ENCODE measurements at places on chromosomes 1 and 21.

- DNase-seq, result no peak
Measured at GRCh38 chr1:184643661-184644060, 111.0 kb downstream of the EDEM3 start.

DNA sequence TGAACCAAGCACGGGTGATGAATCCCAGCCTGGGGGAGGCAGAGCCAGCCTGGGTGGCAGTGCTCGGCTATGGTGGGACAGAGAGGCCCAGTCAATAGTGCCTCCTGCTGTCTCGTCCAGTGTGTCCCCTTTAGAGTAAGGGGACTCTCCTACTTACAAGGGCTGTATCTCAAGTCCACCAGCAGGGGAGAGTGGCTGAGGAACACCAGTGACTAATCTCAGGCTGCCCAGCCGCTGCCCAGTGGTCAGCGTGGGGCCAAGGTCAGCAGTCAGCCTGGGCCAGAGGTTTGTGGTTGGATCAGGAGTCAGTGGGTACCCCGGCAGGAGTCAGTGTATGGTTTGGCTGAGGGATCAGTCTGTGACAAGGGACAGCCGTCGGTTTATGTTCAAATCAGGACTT, 109.2 kb upstream of the RUNX3 start:
- no peak for DNase-seq

GRCh38 chr1:86062453-86062852, 94.1 kb downstream of the COL24A1 start:
- DNase-seq, result no peak

DNA sequence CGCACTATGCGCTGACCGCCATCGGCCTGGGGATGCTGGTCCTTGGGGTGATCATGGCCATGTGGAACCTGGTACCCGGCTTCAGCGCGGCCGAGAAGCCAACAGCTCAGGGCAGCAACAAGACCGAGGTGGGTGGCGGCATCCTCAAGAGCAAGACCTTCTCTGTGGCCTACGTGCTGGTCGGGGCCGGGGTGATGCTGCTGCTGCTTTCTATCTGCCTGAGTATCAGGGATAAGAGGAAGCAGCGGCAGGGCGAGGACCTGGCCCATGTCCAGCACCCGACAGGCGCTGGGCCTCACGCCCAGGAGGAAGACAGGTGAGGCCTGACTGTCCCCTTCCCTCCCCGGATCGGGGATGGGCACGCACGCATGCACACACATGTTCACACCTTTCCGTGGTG, 31.9 kb upstream of the FHAD1 start:
- DNase-seq, result no peak

DNA sequence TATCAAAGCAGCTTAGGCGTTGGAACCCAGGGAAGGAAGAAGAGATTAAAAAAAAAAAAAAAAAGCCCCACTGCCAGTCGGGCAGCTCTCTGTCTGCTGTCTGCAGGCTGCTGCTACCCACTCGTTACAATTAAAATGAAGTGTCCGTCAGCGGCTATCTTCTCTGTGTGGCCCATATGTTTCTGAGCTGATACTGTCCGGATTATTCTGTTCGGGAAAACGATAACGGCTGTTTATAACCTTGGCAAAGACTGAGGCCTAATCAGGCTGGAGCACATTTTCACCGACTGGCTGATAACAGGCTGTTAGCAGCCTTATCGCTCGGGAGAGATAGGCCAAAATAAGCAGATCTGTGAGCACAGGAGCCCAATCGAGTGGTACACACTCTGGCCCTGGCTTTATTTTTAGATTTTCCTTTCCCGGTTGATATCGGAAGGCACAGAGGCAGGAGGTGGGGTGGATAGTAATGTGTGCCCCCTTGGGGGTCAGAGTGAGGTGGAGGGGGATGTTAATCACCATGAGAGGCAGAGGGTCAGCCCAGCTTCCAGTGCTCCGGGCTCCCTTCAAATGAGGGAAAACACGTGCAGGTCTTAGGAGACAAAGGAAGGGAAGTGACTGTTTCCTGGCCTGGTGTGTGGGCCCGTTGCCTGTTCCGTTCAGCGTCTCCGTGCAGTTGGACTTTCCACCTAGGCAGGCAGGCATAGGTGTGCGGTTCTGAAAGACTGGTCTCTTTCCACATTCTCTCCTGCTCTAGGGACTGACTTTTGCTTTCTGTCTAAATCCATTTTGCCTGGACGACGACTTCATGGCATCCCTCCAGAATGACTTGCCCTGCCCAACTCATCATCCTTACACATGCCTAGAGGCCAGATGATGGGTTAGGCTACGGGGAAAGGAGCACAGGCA, 153.4 kb downstream of the PBX1 start:
- DNase-seq, result no peak

DNA sequence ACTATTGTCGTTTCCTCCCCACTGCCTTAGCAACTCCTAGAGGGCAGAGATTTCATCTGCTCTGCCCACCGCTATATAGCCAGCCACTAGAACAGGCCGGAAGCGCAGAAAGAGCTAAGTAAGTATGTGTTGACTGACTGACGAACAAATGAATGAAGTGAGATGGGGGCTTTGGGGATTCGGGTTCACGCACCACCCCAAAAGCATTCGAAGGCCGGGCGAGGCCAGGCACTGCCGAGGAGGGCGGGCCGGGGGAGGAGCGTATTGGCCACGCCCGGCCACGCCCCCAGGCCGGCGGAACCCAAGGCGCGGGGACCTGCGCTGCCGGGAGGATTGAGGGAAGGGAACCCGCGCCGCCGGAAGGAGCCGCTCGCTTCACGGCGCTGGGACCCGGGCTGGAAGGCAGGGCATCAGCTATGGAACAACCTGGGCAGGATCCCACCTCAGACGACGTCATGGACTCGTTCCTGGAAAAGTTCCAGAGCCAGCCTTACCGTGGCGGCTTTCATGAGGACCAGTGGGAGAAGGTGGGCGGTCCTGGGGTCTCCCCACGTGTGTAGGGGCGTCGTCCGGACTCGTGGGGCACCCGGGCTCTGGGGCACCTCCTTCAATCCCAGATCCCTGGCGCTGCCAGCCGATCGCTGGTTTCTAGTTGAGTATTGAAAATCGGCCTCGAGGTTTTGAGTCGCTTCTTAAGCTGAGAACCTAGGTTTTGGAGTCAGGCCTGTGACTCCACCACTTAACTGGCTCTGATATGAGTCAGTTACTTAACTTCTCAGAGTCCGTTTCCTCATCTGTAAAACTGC, at the start of gene TTC4:
TSS of gene TTC4 (plus strand) at position 369 of the 806 bp plus-strand sequence. CDS start at position 417, 48 bp downstream.
- DNase-seq, result peak; percentile 66

- DNase-seq, result no peak
Measured at GRCh38 chr1:110581682-110582145, 24.4 kb downstream of the KCNA2 start.

DNA sequence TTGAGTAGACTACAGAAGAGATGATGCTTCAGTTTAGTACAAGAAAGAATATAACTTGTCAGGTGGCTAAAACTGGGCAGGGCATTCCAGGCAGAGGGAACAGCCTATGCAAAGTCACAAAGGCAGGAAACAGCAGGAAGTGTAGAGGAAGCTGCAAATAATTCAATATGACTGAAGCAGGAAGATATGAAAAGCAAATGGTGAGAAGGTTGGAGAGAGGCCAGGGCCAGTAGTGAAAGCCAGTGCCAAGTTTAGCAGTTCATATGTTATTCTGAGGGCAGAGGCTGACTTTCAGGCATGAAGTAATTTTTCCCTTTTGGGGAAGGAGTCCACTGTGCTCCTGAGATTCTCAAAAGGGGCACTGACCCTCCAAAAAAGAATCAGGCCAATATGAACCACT, 8.0 kb upstream of the YBX1 start:
- DNase-seq, result no peak

DNA sequence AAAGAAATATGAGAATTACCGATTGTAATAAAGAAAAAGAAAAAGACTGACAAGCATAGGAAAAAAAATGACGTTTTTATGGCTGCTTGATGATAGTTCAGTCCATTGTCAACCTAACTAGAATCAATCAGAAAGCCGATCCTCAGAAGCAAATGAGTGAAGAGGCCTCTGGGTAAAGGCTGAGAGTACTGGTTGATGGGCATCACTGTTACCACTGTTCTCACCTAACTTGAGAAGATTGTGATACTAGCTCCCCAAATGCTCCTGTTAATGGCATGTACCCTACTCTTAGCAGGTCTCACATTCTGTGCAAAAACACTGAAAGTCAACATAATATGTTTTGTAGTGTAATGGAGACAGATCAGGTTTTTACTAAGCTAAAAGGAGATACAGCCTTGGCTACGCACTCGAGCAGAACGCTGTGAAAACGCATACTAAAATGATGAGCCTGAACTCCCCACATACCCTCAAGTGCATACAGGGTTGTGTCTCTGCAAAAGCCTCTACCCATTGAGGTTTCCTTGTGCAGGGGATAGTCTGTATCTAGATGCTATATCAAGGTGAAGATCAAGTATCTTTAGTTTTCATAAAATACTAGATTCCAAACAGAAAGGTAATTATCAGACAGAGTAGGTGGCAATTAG, 554.6 kb downstream of the SMYD3 start:
- no peak for DNase-seq

All from HuH-7.5 (cell line).